ENCODE measurements at places on chromosomes 1 and 21. TPM values are rescaled to one million over a fixed set of nuclear protein-coding genes. Genes with fewer than 3 reads are reported as not detected.

Gene MIXL1
- total RNA-seq: not detected

Gene FBXO2
- 1.8 TPM for total RNA-seq

Gene EFCAB14
- total RNA-seq: 88.1 TPM

Gene TOMM40L
- total RNA-seq: 17.3 TPM

Gene KLHDC7A
- not detected for total RNA-seq

Gene BGLAP
- total RNA-seq: 1.3 TPM

Gene KCNA3
- total RNA-seq: 67.0 TPM

Gene NKAIN1
- 0.42 TPM for total RNA-seq

GRCh38 chr1:61895175-61895574 is 152.9 kb downstream of the PATJ start:
- H3K36me3 ChIP-seq: peaks cover 2% of the 10 kb centered on the region
- no peak overlapping the region for H3K4me3 ChIP-seq
- H3K27ac ChIP-seq: no peak overlapping the region
- DNase-seq: no peak

GRCh38 chr1:160415696-160416290 is 15.4 kb downstream of the VANGL2 start:
- H3K27ac ChIP-seq: no peak overlapping the region
- H3K4me3 ChIP-seq: no peak overlapping the region
- peaks cover 4% of the 10 kb centered on the region for H3K27me3 ChIP-seq
- no peaks in the 10 kb centered on the region for H3K36me3 ChIP-seq
- DNase-seq: no peak
- H3K4me1 ChIP-seq: no peaks in the 10 kb centered on the region

GRCh38 chr1:183267646-183268431 is 81.8 kb downstream of the LAMC2 start:
- H3K27ac ChIP-seq: no peak overlapping the region
- H3K36me3 ChIP-seq: no peaks in the 10 kb centered on the region
- H3K27me3 ChIP-seq: peaks cover 26% of the 10 kb centered on the region
- no peak for DNase-seq
- H3K4me1 ChIP-seq: no peaks in the 10 kb centered on the region
- no peak overlapping the region for H3K4me3 ChIP-seq

DNA sequence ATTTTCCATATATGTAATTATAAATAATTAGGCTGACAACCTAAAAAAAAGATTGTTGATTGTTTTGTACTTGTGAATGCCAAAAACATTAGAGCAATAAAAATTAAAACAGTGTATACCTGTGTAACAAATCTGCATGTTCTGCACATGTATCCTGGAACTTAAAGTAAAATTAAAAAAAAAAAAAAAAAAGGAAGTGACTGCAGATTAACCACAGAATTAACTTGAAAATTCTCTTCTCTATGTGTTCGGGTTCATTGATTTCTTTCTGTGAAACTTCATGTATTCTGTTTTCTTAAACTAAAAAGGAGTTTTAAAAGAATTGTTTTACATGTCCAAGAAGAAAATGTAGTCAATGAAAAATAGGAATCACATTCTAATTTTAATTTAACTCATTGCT is 95.7 kb downstream of the FASLG start:
- no peak overlapping the region for H3K27ac ChIP-seq
- no peak for DNase-seq
- peaks cover 6% of the 10 kb centered on the region for H3K4me1 ChIP-seq
- no peak overlapping the region for H3K4me3 ChIP-seq
- H3K27me3 ChIP-seq: peaks cover 33% of the 10 kb centered on the region

DNA sequence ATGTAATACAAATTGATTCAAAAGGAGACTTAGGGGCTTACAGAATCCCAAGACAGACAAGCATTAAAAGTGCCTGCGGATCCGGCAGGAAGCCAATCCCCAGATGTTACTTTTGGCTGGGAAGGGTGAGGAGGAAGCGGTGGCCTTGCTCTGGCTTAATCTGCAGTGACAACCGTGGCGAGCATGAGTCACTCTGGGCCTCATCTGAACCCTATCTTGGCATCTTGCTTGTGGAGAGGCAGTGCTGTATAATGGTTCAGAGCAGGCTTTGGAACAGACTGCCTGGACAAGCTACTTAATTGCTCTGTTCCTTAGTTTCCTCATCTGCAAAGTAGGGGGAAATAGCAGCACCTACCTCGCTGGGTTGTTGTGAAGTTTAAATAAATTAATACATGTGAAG is 74.1 kb downstream of the XCL2 start:
- DNase-seq: peak; percentile 29
- H3K27me3 ChIP-seq: no peaks in the 10 kb centered on the region
- H3K27ac ChIP-seq: no peak overlapping the region
- H3K4me1 ChIP-seq: peaks cover 63% of the 10 kb centered on the region
- H3K36me3 ChIP-seq: peaks cover 31% of the 10 kb centered on the region
